Retina (tissue), 1 donor: ENCODE measurements at places on chromosomes 12 and 14.

DNA sequence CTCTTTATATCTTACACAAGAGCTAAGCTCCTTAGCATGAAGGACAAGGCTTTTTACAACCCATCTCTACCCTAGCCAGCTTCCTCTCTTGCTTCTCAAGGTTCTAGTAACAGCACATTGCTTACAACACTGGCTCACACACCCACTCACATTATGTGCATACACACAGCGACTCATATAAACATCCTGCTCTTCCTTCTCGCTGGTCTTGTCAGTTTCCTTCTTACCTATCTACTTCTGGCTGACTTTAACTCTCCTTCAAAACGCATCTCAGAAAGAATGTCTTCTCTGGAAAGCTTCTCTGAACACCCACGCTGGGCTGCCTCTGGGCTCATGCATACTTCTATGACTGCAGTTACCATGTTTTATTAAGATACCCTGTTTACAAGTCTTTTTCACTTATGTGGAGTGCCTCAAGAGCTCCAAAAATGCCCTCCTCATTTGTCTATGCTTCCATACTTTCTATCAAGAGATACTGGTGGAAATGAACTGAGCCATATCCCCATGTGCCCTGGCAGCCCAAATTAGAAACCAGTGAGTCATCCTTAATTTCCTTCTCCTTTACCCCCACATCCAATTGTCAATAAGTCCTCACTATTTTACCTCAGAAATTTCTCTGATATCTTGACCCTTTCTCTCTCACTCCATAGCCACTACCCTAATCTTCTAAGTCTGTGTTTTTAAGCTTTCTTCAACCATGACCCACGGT is 126.9 kb upstream of the KRAS start:
- no peak for DNase-seq

DNA sequence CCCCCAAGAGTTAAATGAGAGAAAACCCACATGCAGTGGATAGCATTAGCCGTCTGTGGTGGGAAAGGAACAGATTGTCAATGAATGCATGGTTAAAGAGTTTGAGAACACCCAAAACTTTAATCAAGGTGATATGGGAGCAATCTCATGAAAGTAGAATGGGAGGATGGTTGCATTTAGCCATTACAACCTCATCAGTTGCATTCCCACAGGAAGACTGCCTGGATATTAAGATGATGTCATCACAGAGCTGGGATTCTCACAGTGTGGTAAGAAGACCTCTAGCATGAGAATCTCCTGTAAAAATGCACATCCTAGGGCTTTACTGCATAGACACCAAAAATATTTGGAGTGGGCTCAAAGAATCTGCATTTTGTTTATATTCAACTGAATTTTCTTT is 284.9 kb downstream of the RGS6 start:
- DNase-seq: no peak

- DNase-seq: no peak
Measured at GRCh38 chr14:95514131-95515079, 2.0 kb downstream of the SYNE3 start.

- DNase-seq: no peak
Measured at GRCh38 chr12:9319842-9320173, 111.6 kb upstream of the PZP start.

GRCh38 chr12:67269633-67270573 is 745 bp downstream of the CAND1 start:
- peak; percentile 83 for DNase-seq

DNA sequence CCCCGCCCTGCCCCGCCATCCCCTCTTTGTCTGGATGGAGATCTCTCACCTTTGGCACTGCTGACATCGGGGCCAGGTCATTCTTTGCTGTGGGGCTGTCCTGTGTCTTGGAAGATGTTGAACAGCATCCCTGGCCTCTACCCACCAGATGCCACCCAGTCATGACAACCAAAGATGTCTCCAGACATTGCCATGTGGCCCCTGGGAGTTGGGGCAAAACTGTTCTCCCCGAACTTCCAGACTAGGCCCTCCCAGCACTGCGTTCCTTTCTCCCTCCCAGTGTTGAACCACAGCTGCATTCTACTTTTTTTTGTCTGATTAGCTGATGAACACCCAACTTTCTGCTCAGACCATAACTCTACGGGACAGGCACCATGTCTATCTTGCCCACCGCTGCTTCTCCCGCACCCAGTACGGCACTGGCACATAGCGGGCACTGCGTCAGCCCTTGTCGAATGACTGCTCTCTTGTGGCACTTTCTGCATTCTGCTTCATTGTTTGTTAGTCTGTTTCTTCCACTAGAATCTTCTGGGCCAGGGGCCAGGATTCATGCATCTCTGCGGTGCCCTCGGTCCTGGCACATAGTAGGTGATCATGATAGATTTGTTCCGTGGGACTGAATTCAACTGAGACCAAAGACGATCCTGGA is 13.1 kb upstream of the MYL2 start:
- DNase-seq: no peak

- DNase-seq: no peak
Measured at GRCh38 chr12:76962099-76962498, 83.3 kb upstream of the CSRP2 start.

DNA sequence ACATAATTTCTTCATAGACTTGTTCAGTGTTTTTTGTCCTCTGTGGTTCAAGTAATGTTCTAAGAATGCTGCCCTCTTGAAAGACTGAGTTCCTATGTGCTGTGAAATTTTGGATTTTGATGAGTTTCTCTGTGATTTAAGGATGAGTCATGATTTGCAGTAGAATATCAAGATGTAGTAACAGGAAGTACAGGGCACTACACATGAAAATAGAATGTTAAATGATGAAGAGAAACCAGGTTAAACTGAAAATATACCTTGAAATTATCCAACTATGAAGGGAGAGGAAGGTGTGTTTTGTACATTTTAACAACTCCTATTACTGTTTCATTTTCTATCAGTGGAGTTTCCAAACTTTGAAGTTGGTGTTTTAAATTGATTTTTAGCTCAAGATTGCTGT is 4.8 kb downstream of the ELK3 start:
- no peak for DNase-seq

DNA sequence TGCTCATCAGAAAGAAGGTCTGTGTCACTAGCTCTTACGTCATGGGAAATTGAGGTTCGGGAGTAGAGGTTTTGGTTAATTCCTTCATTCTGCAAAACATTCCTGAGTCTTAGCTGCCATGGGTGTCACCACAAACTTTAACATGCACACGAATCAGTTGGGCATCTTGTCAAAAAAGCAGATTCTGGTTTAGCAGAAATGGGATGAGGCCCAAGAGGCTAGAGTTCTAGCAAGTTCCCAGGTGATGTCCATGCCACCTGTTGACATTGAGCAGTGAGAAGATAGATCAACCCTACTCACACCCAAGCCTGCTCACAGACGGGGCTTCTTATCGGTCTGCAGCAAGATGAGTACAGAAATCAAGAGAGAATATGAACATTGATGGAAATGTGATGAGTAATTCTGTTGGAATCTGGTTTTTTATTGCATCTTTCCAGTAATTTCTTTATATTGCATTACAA is 11.7 kb upstream of the RIN3 start:
- DNase-seq: no peak

GRCh38 chr14:103949131-103949790 is 6.9 kb upstream of the RD3L start:
- DNase-seq: no peak

DNA sequence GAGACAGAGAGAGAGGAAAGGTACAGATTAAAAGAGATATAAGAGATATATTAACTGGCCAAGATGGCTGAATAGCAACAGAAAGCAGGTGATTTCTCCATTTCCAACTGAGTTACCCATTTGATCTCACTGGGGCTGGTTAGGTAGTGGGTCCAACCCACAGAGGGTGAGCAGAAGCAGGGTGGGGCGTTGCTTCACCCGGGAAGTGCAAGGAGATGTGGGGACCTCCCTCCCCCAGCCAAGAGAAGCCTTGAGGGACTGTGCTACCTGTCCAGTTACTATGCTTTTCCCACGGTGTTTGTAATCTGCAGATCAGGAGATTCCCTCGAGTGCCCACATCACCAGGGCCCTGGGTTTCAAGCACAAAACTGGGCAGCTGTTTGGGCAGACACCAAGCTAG is 131.2 kb downstream of the AKAP6 start:
- DNase-seq: no peak

GRCh38 chr14:97977651-97978261 is 1180.6 kb downstream of the VRK1 start:
- DNase-seq: peak; percentile 6

DNA sequence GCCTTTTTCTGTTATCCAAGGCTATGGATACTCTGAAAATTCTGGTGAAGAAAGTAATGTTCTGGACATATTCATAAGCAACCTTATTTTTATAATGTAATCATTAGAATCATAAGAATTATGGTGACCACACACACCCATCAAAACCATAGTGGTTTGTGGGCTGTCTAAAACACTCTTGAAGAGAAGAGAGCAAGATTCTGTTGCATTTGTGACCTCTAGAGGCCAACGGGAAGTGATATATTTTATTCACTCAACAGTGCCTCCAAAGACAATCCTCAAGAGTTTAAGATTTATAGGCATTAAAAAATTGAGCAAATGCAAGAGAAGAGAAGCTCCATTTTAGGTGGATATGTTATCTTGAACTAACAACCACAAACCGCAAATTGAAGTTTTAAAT is 68.5 kb upstream of the LGR5 start:
- no peak for DNase-seq

DNA sequence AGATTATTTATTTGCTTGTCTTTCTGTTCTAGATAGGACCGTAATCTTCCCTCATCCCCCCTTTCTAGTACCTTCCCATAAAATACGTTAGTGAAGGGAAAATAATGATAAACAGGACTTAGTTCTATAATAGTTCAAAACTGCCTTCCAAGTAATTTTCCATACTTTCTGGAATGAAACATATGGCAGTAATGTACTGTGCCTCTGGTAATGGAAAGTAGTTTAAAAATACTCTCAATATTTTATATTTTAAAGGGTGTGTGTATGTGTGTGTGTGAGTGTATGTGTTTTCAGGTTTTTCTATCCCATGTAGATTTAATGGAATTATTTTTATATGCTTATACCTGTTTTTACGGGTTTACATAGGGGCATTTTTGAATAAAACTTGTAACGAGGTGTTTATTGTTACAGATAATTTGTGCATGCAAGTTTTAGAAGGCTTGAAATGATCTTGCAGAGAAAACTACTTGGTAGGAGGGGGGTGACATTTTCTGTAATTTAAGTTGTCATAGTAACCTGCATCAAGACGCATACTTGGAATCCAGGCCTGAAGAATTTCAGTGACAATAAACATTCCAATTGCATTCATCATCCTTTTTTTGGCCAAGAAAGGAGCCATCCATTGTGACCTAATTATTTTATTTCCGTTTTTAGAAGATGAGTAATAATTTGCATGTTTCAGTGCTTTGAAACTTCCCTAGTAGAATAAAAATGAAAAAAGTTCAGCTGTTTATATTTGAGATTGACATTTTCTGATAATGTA is 38.9 kb downstream of the RASSF8 start:
- peak; percentile 32 for DNase-seq

DNA sequence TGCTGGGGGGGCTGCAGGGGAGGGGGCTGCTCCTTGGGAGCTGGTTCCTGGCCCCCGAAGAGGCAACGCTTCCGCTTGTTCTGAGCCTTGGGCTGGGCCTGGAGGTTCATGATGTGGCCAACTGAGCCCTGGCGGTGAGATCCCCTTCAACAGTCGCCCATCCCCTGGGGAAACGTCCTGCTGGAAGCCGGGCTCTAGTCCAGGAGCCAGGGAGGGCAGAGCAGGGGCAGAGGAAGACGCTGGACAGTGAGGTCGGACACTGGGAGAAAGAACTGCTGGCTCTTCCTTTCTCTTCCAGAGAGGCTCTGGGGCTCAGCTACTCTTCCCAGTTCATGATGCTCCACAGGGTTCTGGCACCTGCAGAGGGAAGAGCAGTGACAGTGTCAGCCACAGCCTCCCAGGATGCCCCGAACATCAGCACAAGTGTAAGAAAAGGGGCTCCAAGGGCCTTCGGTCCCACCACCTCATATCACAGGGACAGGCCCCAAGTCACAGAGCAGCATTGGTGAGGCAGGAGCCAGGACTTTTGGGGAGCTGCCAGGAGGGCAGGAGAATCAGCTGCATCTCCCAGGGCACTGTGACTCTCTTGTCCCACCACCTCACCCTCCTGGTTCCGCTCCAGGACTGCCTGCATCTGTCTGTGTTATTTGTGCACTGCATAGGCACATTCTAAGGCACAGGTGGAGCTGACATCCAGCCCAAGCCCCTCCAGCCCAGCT is 25.9 kb upstream of the PNMA1 start:
- no peak for DNase-seq

DNA sequence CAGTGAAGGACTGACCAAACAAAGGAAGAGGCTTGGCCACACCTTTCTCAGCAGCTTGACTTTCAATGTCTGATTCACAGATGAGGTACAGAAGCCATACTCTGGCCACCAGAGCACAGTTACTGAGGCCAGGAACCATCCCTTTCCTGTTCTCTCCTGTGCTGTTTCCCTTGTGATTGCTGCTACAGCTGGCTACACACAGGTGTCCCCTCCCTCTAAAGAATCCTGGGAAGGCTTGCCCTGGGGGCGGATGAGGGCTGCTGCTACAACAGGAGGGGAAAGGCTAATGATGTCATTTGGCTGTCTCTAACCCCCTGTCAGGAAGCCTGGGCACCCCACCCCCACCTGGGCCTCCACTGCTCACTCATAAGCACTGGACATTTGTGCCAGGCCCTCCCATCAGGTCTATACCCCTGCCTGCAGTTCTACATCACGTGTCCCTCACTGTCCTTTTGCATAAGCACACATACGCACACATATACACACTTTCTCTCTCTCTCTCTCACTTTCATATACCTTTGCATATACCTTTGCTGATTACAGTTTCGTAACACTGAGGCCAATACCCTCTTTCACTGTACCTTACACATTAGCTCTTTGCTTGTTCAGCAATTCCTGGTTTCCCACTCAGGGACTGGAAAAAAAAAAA is 41.4 kb downstream of the PRPF40B start:
- DNase-seq: no peak

GRCh38 chr14:96754845-96755184 is 42.4 kb upstream of the VRK1 start:
- peak; percentile 73 for DNase-seq

- peak; percentile 54 for DNase-seq
Measured at GRCh38 chr14:23951590-23952201, 1.9 kb upstream of the DHRS4 start.

DNA sequence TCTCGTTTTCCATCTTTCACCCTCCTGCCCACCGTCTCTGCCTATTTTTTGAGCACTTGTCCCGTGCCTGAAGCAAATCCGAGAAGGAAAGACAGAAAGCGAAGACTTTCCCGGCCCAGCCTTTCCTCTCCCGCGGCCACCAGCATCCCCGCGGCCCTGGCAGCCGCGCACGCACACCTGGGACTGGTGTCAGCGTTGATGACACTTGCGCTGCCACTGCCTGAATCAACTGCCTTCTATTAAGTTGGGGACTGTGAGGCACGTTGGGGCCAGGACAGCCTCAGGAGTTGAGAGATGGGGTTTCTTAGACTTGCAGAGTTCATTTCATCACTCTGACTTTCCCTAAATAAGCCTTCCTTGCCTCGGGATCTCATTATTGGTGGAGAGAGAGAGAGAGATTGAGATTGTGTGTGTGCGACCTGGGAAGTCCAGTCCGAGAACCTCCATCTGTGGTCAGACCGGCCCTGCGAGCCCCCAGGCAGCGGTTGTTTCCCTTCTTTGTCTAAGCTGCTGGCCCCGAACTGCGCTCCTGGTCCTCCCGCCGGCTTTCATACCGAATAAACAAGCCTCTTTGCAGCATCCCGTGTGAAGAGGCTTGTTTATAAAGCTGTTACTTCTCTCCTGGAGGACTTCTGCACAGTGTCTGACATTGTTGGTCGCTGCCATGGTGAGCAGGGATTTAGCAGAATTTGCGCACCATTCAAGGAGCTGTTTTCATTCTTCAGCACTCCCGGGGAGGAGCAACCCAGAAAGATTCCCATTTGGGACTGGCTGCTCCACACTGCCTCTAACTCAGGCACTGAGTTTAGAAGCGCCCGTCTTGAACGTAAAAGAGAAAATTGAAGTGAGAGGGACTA is 1.5 kb downstream of the PDZRN4 start:
- DNase-seq: peak; percentile 65
